Ovary (tissue), 10 donors: ENCODE measurements at places on chromosomes 6 and 20. TPM values are rescaled to one million over a fixed set of nuclear protein-coding genes. Genes with fewer than 3 reads are reported as not detected.

Gene ZNF335
- 14.2 TPM for total RNA-seq

Gene NHLRC1
- 1.4 TPM for total RNA-seq

Gene ADAT2
- 4.6 TPM for total RNA-seq

GRCh38 chr6:49744259-49744658 lies at the start of gene CRISP3:
Gene CRISP3 (minus strand): TSS chr6:49744388. CDS start chr6:49744367, 21 bp downstream.
- H3K27me3 ChIP-seq, result no peaks in the 10 kb centered on the region
- H3K4me3 ChIP-seq, result no peak within 1 kb of the TSS
- DNase-seq, result no peak
- no peaks in the 10 kb centered on the region for H3K4me1 ChIP-seq
- H3K36me3 ChIP-seq, result no peaks in the 10 kb centered on the region

- H3K4me1 ChIP-seq, result peaks cover 2% of the 10 kb centered on the region
- no peaks in the 10 kb centered on the region for H3K36me3 ChIP-seq
- no peak for DNase-seq
- no peak overlapping the region for H3K27ac ChIP-seq
- no peak overlapping the region for H3K4me3 ChIP-seq
These were observed 216.1 kb upstream of the SGK1 start for GRCh38 chr6:134533991-134534390.

- no peak overlapping the region for H3K27ac ChIP-seq
- H3K4me3 ChIP-seq, result no peak overlapping the region
- DNase-seq, result no peak
These were observed 199.1 kb upstream of the CNR1 start for GRCh38 chr6:88365230-88365629.

- H3K4me3 ChIP-seq, result no peak overlapping the region
- H3K36me3 ChIP-seq, result no peaks in the 10 kb centered on the region
- DNase-seq, result no peak
- no peaks in the 10 kb centered on the region for H3K27me3 ChIP-seq
These were observed 77.2 kb upstream of the ECI2 start for GRCh38 chr6:4212588-4212987.

Gene CST5
- total RNA-seq, result not detected

- H3K36me3 ChIP-seq, result no peaks in the 10 kb centered on the region
- DNase-seq, result peak; percentile 55
- H3K4me3 ChIP-seq, result no peak overlapping the region
- H3K4me1 ChIP-seq, result no peaks in the 10 kb centered on the region
- H3K27me3 ChIP-seq, result no peaks in the 10 kb centered on the region
These were observed 112.6 kb upstream of the RALGAPA2 start for GRCh38 chr20:20824924-20825584.

- peaks cover 7% of the 10 kb centered on the region for H3K4me1 ChIP-seq
- H3K4me3 ChIP-seq, result no peak overlapping the region
These were observed 30.8 kb upstream of the SYNCRIP start for GRCh38 chr6:85673198-85674139.

DNA sequence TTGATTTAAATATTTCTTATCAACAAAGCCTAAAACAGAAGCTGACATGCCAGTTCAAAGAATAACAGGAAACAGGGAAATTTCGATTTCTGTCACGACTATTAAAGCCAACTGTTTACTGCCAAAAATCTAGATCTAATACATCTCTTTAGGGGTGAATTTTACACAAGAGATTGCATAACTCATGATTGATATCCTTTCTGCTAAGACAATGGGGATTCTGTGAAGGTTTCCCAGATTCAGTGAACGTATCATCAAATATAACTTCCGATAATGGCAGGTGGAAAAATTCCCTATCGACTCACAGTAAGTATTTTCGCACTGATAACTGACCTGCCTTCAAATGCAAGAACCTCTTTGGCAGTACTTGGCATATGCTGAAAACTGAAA lies 42.9 kb downstream of the NHSL1 start:
- no peaks in the 10 kb centered on the region for H3K4me1 ChIP-seq
- H3K4me3 ChIP-seq, result no peak overlapping the region
- no peaks in the 10 kb centered on the region for H3K27me3 ChIP-seq
- H3K36me3 ChIP-seq, result no peaks in the 10 kb centered on the region
- no peak overlapping the region for H3K27ac ChIP-seq

Gene PTK7
- 105 TPM for total RNA-seq

DNA sequence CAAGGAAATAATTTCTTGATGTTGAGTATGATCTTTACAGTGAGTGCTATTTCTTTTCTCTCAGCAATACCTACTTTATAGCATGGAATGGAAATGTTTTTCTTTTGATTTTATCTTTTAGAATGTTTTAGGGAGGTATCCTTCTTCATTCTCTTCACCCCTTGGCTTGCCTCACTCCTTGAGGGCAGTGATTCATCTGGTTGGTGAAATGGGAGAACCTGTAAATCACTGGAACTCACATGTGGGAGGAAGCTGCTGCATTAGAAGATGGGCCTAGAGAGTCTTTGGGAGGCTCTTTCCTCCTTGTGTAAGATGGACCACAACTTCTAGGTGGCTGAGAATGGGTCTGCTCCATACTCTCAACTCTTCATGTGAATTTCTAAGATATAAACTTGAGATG lies 244.8 kb upstream of the SYNCRIP start:
- DNase-seq, result no peak
- no peak overlapping the region for H3K4me3 ChIP-seq
- no peaks in the 10 kb centered on the region for H3K36me3 ChIP-seq
- no peaks in the 10 kb centered on the region for H3K4me1 ChIP-seq

- no peaks in the 10 kb centered on the region for H3K27me3 ChIP-seq
- no peaks in the 10 kb centered on the region for H3K4me1 ChIP-seq
- DNase-seq, result no peak
- H3K27ac ChIP-seq, result no peak overlapping the region
- H3K36me3 ChIP-seq, result no peaks in the 10 kb centered on the region
These were observed 28.3 kb downstream of the SAYSD1 start for GRCh38 chr6:39086711-39087110.

GRCh38 chr6:41419385-41419784 lies 84.0 kb downstream of the NCR2 start:
- no peaks in the 10 kb centered on the region for H3K36me3 ChIP-seq
- no peak overlapping the region for H3K4me3 ChIP-seq
- no peak overlapping the region for H3K27ac ChIP-seq
- DNase-seq, result no peak
- no peaks in the 10 kb centered on the region for H3K27me3 ChIP-seq

Gene GGTLC1
- total RNA-seq, result not detected

GRCh38 chr20:10611357-10611756 lies 62.4 kb downstream of the JAG1 start:
- no peaks in the 10 kb centered on the region for H3K27me3 ChIP-seq
- no peak overlapping the region for H3K4me3 ChIP-seq
- no peaks in the 10 kb centered on the region for H3K36me3 ChIP-seq
- H3K27ac ChIP-seq, result no peak overlapping the region
- peaks cover 13% of the 10 kb centered on the region for H3K4me1 ChIP-seq

DNA sequence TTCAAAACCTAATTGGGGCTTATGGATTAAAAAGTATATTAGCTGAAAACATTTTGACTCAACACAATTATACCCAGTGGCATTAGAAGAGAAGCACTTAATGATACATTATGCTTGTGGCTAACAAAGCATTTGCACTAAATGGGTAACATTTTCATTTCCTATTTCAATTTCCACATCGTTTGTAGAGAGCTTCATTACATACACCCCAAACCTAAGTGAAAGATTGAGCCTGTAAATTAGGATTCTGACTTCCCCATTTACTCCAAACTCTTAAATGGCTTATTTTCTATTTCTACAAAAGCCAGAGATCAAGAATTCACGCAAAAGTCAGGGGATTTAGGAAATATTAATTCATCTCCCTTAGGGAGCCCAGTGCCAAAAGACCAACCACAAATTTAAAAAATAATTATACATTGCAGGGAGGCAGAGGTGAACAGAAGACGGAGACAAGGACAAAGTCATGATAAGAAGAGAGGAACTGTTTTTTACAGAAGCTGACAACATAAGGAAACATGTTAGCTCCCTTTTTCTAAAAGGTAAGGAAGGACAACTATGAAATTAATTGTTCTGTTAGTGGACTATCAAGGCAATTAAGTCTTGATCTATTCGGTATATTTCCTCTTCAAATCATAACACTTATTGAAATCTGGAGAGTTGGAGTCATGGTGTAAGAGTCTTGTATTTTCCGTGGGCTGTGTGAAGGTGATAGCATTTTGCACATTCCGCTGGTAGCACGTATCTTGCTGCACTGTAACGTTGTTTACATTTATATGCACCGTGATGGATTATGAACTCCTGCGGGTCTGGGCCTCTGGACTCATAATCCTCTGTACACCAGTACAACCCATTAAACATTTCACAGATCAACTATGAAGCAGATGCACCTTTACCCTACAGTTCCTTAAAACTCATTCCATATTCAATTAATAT lies 24.8 kb upstream of the EZR start:
- H3K36me3 ChIP-seq, result no peaks in the 10 kb centered on the region
- H3K27ac ChIP-seq, result no peak overlapping the region
- no peak for DNase-seq

Gene PPP1R10
- 81.5 TPM for total RNA-seq

Gene GPX5
- not detected for total RNA-seq

DNA sequence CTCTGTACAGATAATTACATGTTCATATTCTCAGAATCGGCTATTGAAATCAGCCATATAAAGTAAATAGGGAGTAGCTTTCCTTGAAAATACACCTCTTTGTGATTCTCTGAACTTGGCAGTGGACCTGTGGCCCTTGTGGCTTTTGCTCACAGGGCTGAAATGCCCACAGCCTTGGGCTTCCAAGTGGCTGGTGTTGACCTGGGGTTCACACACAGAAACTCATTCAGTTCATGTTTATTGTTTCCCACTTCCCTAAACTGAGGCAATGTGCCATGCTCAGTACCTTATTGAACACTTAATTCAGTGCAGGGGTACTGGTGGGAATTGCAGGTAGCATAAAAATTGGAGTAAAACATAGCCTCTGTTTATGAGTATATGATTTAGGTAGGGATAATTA lies 19.1 kb upstream of the TULP4 start:
- H3K27me3 ChIP-seq, result no peaks in the 10 kb centered on the region
- H3K27ac ChIP-seq, result no peak overlapping the region
- H3K36me3 ChIP-seq, result no peaks in the 10 kb centered on the region
- no peak overlapping the region for H3K4me3 ChIP-seq

DNA sequence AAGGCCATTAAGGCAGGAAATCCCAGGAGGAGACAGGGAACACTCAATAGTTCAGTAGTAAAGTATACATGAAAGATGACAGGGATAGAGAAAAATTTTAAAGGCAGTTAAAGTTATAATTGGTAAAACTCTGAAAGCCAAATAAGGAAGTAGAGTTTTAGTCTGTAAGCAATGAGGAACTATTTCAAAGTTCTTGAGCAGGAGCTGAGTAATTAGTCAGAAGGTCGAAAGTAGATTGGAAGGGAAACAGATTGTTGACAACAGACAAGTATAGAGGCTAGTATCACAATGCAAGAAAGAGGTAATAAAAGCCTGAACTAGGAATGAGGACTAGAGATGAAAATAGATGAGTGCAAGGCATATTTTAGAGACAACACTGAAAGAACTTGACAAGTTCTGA lies 150.3 kb downstream of the CDK19 start:
- H3K27ac ChIP-seq, result no peak overlapping the region
- no peaks in the 10 kb centered on the region for H3K4me1 ChIP-seq
- no peak for DNase-seq

DNA sequence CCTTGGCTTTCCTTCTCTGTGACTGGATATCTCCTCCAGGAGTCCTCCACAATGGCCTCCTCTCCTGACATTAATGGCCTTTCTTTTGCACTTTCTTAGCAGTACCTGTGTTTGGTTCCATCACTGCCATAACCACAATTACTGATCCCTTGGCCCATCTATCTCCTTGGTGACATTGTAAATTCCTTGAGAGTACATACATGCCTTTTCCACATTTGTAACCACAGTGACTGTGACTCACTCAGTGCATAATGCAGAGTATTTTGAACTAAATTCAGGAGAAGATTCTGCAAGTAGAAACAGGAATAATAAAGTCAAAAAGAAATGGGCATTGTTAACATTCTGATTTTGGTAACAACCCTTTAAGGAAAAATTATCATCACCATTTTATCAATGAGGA lies 197.2 kb upstream of the SOX4 start:
- H3K27me3 ChIP-seq, result no peaks in the 10 kb centered on the region
- no peak overlapping the region for H3K27ac ChIP-seq
- H3K4me1 ChIP-seq, result peaks cover 2% of the 10 kb centered on the region
- no peaks in the 10 kb centered on the region for H3K36me3 ChIP-seq

Gene RCAN2
- total RNA-seq, result 15.5 TPM

Gene LY6G5C
- total RNA-seq, result not detected

DNA sequence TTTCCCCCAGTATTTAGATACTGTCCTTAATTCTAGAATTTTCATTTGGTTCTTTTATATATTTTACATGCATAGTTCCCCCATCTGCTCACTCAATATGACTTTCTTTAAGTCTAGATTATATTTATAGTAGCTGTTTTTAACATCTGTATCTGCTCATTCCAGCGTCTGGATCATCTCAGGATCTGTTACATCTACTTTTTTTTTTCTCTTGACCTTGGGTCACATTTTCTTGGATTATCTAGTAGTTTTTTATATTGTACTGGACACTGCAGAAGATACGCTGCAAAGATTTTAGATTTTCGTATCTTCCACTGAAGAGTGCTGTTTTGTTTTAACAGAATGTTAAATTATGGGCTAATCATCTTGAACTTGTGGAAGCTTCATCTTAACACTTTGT lies 20.7 kb downstream of the RAB22A start:
- no peaks in the 10 kb centered on the region for H3K27me3 ChIP-seq
- H3K4me3 ChIP-seq, result no peak overlapping the region
- H3K36me3 ChIP-seq, result no peaks in the 10 kb centered on the region
- H3K4me1 ChIP-seq, result peaks cover 5% of the 10 kb centered on the region
- no peak for DNase-seq

Gene NOL7
- 62.6 TPM for total RNA-seq

DNA sequence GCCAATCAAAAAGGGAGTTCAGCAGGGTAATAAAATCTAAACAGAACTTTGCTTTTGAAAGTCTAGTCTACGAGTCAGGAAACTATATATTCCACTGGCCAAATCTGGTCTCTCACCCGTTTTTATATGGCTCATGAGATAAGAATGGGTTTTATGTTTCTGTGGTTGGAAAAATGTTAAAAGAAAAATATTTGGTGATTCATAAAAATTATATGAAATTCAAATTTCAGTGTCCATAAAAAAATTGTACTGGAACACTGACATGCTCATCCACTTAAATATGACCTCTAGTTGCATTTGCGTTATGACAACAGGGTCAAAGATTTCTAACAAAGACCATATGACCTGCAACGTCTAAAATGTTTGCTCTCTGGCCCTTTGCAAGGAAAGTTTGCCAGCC lies 22.3 kb upstream of the LAMP5 start:
- peaks cover 2% of the 10 kb centered on the region for H3K4me1 ChIP-seq
- no peak for DNase-seq
- H3K27me3 ChIP-seq, result no peaks in the 10 kb centered on the region
- no peak overlapping the region for H3K4me3 ChIP-seq

DNA sequence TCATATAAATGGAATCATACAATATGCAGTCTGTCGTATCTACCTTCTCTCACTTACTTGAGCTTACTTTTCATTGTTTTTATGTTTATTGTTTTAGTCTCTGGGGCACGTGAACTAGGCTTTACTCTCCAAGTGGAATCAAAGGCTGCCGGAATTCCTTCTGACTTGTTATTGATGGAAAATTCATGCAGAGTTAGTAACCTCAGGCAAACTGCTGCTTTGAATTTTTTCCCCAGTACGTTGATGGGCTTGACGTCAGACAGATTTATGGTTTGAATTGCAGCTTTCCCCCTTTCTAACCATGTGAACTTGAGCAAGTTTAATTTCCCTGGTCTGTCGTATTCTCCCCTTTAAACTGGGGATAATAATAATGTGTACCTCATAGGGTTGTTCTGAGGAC lies 68.6 kb downstream of the ZDHHC14 start:
- H3K27ac ChIP-seq, result no peak overlapping the region
- H3K4me1 ChIP-seq, result peaks cover 1% of the 10 kb centered on the region
- H3K4me3 ChIP-seq, result no peak overlapping the region
- no peak for DNase-seq
- H3K27me3 ChIP-seq, result no peaks in the 10 kb centered on the region
